ENCODE measurements at places on chromosomes 4 and X. TPM values are rescaled to one million over a fixed set of nuclear protein-coding genes. Genes with fewer than 3 reads are reported as not detected.

DNA sequence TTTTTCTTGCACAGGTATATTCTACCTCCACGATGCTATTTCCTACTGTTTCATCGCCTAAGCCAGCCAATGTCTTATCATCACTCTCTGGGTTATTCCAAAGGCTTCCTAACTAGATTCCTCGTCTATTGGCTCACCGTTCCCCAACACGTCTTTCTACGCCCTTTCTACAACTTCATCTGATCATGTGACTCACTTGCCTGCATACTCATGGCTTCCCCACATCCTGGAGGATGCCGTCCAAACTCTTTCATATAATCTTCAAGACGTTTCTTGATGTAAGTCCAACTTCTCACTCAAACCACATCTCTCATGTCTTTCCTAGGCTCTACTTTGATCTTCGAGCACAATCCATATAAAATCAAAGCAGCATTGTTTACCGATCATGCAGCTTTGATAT is 322.0 kb upstream of the PPARGC1A start:
- DNase-seq, result no peak

DNA sequence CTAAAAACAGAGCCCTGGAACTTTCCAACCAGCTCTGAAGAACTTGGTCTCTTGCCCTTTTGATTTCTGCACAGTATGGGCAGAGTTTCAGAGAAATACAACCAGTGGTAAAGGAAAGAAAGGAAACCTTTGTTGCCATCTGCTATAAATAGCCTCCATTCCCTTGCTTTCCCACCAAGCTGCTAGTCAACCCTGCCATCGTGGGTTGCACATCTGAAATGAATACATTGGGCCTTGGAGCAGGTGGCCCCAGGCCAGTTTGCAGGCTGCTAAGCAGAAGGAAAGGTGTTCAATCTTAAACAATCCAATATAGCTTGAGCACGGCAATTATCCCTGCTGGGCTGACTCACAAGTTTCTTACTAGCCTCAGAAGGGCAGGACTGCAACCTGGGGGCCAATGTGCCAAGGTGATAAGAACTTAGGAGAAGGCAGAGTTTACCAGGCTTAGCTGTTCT is 142.5 kb downstream of the PPARGC1A start:
- no peak for DNase-seq

- DNase-seq, result no peak
Measured at GRCh38 chr4:181849472-181849871, 393.7 kb upstream of the TENM3 start.

RHOXF2B gene
- not detected for total RNA-seq

YIPF7 gene
- total RNA-seq, result 1.4 TPM

GRCh38 chrX:24646745-24647182 is 383 bp downstream of the PCYT1B start:
- DNase-seq, result no peak

MND1 gene
- 0.38 TPM for total RNA-seq

DNA sequence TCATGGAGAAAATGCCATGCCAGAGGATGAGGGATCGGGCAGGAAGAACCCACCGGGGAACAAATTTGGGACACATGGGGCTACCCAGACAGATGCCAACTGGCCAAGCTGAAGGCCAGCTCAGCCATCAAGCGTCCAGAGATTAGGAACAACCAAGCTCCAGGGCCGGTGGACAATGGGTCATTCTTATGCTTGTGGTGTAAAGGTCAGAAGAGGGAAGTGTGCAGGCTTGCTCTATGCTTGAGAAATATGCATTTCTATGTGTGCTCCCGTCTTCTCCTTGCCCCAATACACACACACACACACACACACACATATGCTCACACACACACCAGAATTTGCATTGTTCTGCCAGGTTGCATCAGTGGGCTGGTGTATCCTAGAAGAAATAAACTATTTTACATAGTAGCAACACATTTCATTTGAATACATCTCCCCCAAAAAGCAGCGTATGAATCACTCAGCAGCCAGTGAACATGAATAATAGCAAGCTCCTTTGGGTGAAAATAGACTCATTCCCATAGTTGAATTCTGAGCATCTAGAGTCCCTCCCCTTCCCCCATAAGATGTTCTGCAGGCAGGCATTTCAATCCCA is 201.9 kb upstream of the PPARGC1A start:
- DNase-seq, result no peak

HAND2 gene
- 117 TPM for total RNA-seq

DNA sequence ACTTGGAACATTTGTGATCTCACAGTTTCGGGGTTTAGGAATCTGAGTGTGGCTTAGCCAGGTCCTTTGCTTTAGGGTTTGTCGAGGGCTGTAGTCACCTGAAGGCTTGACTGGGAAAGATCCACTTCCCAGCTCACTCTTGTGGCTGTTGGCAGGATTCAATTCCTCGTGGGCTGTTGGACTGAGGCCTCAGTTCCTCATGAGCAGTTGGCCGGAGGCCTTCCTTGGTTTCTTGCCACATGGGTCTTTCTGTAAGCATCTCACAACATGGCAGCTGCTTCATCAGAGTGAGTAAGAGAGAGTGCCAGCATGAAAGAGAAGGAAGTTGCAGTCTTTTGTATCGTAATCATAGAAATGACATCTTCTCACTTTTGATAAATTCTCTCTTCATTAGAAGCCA is 11.1 kb downstream of the TXLNG start:
- no peak for DNase-seq

P2RY8 gene
- 1.9 TPM for total RNA-seq

DNA sequence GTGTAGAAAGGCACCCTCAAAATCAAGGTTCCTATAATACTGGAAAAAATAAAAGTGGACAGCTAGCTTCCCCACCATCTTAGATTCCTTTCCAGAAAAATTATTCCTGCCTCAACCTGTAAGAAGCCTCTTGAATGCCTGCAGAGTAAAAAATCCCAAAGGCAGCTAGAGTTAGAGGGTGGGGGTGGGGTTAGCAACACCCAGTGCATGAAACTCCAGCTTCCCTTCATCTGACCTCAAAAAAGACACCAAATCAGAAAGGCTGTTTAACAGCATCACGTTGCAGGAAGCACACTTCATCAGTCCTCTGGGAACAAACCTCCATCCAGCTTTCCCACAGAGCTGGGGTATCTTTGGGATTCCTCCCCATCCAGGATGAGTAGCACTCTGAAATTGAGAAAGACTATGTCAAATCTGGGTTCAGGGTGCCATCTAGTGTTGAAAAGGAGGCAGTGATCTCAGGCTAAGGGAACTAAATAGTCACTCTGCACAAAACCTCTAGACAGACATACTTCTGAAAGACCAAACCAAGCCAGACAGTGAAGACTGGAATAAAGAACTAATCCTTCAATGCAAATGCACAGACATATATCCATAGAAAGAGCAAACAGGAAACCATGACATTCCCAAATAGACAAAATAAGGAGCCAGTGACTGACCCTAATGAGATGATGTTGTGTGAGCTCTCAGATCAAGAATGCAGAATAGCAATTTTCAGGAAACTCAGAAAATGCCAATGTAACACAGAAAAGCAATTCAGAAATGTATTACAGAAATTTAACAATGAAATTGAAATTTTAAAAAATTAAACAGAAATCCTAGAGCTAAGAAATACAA is 97.9 kb downstream of the ARHGEF9 start:
- no peak for DNase-seq

EXOC1 gene
- 20.3 TPM for total RNA-seq

- no peak for DNase-seq
Measured at GRCh38 chrX:34879886-34880285, 62.7 kb upstream of the FAM47B start.

OTC gene
- 0.58 TPM for total RNA-seq

DNA sequence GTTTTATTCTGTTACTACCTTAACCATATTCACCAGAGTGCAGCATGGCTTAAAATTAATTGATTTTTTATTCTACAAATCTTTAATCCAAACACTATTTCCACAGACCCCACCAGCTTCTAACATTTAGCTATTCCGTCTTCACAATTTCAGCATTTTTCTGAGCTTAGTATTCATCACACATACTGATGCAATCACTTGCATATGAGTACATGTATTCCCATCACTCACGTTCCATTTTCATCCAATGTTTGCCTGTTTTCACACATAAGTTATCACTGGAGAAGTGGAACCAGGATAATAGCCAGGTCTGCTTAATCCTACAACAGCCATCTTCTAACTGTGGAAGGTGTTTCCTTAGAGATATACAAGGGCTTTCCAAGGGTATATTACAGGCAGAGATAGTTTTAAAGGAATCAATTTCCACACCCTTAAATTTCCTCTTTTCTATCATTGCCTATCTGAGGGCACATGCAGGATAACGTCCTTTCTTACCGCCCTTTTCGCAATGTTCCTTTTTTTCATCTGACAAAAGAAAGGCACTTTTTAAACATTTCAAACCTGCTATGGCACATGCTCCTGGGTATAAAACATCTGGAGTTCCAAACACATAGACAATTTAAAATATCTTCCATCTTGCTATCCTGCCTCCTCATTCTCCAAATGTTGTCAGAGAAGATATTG is 115.8 kb downstream of the CORIN start:
- no peak for DNase-seq

GRCh38 chrX:6959006-6959405 is 188.5 kb upstream of the STS start:
- DNase-seq, result no peak

USP17L30 gene
- not detected for total RNA-seq

DNA sequence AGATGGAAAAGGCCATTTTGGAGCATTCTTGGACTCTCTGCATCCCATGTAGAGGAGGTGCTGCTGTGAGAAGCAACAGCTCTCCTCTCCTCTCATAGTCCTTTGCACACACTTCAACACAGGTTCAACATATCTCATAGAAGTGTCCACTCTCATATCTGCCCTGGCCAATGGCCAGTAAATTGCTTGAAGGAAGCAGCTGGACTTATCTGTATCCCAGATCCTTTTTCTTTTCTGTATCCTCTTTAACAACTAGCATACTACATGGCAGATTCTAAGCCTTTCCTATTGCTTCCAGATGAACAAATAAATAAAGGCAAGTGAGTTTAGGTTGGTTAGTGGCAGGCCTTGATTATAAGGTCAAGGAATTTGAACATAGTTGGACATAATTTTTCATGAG is 122.0 kb downstream of the HS6ST2 start:
- no peak for DNase-seq

ZNF157 gene
- not detected for total RNA-seq

- DNase-seq, result no peak
Measured at GRCh38 chrX:12814420-12814819, 23.2 kb downstream of the PRPS2 start.

DNA sequence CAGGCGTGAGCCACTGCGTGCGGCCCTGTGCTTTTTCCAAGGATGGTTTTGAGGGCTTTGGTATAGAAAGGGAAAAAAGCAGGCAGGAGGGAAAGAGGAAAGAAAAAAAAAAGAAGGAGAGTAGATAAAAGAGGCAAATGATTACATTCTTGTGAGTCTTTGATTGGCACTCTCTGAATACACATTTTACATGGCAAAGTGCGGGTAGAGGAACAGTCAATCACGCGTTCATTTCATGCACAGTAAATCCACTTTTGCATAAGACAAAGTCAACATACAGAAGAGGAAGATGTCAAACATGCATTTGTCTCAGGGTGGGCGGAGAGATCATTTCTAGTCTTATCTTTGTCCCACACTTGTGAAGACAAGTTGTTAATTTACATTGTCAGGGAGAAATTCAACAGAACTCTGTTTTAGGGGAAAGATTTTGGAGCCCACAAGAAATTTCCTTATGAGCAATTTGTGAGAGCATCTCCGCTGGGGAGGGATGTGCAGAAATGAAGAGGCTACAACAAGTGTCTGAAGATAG is 183.2 kb downstream of the DHRSX start:
- DNase-seq, result no peak

RBM46 gene
- total RNA-seq, result not detected

DNA sequence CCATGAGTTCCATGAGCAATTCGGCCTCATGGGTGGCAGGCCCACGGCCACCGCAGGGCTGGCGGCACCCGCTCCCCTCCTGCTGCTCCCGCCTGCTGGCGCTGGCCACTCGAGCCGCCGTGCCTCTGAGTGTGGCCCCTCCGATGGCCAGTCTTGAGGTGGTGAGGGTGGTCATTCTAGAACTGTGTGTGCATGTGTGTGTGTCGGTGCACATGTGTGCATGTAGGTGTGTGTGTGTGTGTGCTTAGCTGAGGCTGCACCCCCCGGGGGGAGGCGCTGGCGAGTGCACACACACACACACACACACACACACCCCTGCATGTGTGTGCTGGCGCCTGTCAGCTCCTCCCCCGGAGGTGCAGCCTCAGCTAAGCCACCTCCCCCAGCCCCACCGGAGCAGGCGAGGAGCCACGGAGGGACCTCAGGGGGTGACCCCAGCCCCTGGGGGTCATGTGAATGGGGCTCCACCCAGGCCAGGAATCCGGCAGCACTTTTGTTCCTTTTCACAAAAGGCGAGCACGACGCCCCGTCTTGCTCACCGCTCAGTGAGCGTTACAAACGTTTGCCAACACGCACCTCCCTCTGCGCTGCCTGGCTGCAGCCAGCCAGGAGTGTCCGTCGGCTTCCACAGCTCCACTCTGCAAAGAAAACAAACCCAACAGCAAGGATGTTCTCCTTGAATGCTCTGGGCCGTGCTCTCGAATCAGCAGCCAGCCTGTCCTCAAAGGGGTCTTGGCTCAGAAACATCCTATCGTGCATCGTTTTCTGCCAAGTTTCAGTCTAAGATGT is 29.9 kb downstream of the FGFRL1 start:
- no peak for DNase-seq

MAGEA1 gene
- total RNA-seq, result not detected

NKX6-1 gene
- not detected for total RNA-seq

MAGEA3 gene
- not detected for total RNA-seq

RBPJ gene
- total RNA-seq, result 36.5 TPM

EDNRA gene
- total RNA-seq, result 10.0 TPM

GRCh38 chr4:7291372-7292114 is 99.2 kb downstream of the SORCS2 start:
- DNase-seq, result peak; percentile 71

CLDN22 gene
- not detected for total RNA-seq

DNA sequence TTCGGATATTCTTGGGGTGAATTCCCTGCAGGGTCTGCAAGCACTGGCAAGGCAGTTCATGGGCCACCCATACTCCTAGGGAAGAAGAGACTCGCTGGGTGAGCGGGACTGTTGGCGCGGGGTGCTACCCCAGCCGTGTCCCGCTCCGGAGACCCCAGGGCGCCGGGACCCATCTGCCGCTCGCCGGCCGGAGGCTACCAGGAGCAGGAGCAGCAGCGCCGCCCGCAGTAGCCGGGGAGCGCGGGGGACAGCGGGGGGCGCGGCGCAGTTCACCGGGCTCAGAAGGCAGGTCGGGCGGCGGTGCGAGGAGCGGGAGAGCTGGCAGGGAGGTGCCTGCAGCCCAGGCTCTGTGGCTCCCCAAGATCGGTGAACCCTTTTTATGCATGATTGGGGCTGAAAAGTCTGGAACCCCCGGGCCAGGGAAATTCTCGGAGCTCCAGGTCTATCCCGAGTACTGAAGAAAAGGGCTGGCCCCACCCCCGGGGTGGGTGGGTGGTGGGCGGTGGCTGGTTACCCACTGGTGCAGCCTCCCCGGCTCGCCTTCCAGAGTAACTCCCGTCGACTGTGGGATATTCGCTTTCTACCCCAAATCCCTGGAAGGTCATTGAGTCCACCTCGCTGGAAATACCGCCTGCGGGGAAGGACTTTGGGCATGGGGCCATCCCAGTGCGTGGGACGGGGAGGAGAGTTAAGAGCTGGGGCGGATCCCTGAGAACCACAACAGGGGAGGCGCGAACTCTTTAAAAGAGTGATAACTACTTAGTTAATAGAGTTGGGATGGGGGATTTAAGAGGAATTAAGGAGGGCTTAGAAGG is 37.6 kb downstream of the PF4 start:
- peak; percentile 15 for DNase-seq

GRCh38 chr4:184189966-184190365 is 27.7 kb downstream of the ENPP6 start:
- no peak for DNase-seq

- DNase-seq, result no peak
Measured at GRCh38 chr4:99458911-99459447, 23.8 kb upstream of the ADH7 start.

GRCh38 chr4:107017443-107018343 is 18.4 kb downstream of the DKK2 start:
- no peak for DNase-seq

EREG gene
- not detected for total RNA-seq
